Islet precursor cell (in vitro differentiated cells): ENCODE measurements at places on chromosomes 6 and 20.

DNA sequence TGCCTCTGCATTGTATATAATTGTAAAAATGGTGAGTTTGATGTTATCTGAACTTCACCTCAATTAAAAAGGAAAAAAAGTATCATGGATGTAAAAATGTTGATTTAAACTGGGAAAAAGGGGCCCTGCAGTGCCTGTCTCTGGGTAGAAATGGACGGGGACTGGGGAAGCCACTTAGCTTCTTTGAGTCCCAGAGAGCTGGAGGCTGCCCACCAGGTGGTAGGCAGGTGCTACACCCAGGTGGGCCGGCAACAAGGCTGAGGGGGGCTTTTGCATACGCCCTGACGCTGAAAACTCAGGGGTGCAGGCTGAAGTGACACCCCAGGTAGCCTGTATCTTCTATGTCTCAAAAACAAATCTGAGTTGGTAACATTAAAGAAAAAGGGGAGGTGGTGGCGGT lies 118.2 kb downstream of the SULF2 start:
- no peak for DNase-seq

DNA sequence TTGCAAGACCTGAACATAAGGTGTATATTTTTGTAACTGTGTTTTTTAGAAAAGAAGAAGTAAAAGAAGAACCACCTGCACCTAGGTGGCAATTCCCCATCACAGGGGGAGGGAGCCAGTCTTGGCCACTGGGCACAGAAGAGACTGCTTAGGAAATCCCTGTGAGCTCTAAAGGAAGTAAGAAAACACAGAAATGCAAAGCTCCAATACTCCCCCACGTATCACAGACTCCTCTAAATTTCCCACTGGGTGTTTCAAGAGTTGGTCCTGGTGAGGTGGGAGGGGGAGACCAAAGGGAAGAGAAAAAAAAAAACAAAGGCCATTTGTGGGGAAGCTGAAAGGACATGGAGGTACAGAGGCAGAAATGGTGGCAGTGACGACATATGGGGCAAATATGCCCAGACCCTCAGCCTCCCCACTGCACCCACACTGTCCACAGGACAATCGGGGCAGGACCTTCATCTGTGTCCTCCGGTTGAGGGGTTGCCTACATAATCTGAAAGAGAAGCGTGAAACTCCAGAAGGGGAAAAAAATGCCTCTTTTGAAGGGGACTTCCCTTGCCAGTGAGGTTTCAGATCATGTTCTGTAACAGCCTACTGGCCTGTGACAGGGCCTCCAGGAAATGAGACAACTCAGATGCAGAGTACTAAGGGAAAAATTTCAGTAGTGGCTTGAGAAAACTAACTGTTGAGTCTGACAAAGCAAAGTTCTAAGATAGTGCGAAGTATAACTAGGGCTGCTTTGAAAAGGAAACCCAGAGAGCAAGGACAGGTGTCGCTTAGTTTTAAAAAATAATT lies 226.2 kb upstream of the MARCKS start:
- DNase-seq = no peak

- no peak for DNase-seq
Observed at GRCh38 chr6:53938810-53939209, 144.0 kb downstream of the LRRC1 start.

DNA sequence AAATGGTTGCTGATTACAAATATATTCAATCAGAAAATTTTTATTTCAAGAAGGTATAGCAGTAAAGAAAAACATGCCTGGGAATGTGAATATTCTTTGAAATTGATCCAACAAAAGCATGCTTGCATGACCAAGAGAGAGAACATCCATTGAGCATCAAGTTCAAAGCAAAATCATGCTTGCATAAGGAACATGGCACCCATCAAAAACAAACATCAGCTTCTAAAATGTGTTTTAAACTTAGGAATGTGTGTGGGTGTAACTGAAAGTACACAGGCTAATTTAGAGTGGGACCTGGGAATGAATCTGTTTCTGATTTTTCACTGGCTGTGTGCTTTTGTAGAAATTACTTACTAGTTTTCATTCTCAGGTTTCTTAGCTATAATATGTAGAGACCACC lies 5.6 kb downstream of the SLC17A5 start:
- no peak for DNase-seq

DNA sequence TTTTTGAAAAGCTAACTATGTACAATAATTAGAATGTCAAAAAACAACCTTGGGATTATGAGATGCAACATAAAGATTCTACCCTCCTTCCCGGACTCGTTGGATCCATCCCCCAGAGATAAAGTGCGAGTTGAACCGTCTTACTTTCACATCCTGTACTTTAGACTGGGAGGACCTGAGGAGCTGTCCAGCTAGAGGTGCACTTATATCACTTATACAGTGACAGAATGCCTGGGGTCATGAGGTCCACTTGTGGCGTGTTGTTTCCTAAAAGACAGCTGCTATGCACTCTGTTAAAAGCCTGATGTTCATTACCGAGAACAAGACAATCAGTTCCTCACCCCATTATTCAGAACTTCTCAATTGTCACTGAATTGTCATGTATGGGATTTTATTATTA lies 2.1 kb downstream of the CDS2 start:
- no peak for DNase-seq

DNA sequence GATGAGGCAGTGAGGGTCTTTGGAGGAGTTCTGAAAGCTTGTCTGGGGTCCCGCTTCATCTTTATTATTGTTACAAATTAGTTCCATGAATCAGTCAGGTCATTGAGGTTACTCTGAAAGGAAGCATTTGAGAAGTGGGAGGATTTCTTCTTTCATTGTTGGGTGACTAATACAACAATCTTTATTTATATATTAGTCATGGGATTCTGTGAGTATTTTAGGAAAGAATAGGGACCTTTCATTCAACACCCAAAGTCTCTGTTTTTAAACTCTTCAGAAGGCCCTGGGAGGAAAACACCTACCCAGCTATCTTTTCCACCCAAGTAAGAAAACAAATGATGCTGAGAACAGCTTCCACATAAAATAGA lies 98.3 kb downstream of the SOD2 start:
- no peak for DNase-seq
